SK-MEL-5 (cell line): ENCODE measurements at places on chromosomes 2 and 18. TPM values are rescaled to one million over a fixed set of nuclear protein-coding genes. Genes with fewer than 3 reads are reported as not detected.
A peak's percentile ranks its signal among the peaks of the same experiment; 100 is the strongest.

- DNase-seq: no peak
These were observed 69.7 kb upstream of the LYPD6B start for GRCh38 chr2:148968776-148969319.

DNA sequence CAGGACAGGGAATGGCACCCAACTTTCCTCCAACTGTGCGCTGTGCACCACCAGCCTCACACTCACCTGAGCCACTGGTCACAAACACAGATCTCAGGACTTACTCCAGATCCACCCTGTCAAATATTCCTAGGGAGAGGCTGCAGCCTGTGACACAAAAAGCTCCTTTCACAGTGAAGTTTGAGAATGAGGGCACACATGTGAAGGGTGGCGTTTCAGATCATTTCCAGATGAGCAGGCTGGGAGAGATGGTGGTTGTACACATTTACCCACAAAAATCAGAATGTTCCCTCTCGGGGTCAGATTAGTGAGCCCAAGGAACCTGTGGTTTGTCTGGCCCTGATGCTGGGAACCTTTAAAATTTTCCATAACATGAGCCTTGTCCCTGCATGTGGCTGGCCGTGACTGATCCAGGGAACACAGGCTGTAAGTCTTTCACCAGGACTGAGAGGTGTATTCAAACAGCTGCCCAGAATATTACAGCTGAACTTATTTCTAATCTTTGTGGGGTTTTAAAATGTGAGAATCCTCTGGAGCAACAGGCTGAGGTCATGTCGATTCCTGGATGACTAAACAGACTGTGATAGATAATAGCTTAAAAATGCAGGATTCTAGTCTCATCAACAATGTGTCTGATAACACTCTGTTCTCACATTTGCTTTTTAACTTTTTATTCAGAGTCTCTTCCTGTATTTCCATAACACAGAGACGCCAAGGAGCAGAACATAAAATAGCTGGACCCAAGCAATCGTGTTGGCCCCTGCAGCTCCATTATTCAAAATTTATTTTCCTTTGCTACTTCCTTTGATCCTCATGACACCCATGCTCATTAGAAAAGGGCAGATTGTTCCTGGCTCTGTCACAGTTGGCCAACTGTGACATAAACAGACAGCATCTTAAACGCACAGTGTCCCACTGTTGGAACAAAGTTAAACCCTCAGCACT, 35.5 kb downstream of the IL1R2 start:
- DNase-seq: no peak

DNA sequence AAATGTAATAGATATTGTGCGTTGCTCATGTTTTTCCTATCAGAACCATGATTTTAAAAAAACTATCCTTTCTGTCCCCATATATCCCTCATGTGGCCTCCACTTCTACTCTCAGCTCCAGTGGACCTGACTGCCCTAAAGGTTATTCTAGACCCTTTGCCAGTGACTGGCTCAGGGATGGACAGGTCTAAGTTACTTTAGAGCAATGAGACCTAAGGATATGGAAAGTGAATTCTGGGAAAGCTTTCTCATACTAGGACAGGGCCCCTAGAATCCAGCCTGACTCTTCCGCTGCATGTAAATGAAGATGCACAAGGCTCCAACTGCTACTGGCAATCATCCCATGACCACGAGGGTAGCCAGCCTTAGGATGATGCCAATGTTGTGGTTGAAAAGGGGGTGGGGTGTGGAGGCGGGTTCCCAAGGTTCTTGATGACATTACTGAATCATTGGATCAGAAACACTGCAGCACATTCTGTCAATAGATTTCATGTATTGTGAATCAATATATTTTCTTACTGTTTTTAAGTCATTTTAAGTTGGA, 21.3 kb downstream of the C2orf69 start:
- DNase-seq: peak; percentile 86

- DNase-seq: no peak
These were observed 66.8 kb downstream of the CRACDL start for GRCh38 chr2:98869272-98869641.

- no peak for DNase-seq
These were observed 93.3 kb upstream of the EML6 start for GRCh38 chr2:54629914-54630857.

- no peak for DNase-seq
These were observed 440.6 kb downstream of the FBXO15 start for GRCh38 chr18:73707035-73707434.

GRCh38 chr18:9732031-9732430, 23.9 kb downstream of the RAB31 start:
- DNase-seq: no peak

The SYT4 gene
- total RNA-seq: not detected in 2 replicates

The CDH7 gene
- 3.1 and 3.3 TPM in 2 replicates for total RNA-seq

DNA sequence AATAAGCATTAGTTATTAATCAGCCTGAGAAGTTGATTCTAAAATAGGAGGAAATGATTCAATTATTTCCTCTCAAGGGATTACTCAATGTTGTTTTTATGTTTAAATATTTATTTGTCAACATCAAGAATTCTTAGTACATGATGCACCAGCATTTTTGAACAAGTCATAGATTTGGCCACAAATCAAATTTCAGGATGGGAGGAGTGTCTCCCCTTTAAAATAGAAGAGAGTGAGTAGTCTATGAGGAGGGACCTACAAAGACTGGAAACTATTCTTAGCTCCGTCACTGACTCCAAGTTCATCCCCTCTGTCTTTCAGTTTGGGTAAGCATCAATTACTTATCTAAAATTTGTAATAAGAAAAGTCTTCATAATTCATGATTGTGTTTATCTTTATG, 18.6 kb upstream of the IL18R1 start:
- no peak for DNase-seq

The SLC23A3 gene
- 0.13 and 0.34 TPM in 2 replicates for total RNA-seq

The MRPS9 gene
- total RNA-seq: 29.1 and 38.0 TPM in 2 replicates

DNA sequence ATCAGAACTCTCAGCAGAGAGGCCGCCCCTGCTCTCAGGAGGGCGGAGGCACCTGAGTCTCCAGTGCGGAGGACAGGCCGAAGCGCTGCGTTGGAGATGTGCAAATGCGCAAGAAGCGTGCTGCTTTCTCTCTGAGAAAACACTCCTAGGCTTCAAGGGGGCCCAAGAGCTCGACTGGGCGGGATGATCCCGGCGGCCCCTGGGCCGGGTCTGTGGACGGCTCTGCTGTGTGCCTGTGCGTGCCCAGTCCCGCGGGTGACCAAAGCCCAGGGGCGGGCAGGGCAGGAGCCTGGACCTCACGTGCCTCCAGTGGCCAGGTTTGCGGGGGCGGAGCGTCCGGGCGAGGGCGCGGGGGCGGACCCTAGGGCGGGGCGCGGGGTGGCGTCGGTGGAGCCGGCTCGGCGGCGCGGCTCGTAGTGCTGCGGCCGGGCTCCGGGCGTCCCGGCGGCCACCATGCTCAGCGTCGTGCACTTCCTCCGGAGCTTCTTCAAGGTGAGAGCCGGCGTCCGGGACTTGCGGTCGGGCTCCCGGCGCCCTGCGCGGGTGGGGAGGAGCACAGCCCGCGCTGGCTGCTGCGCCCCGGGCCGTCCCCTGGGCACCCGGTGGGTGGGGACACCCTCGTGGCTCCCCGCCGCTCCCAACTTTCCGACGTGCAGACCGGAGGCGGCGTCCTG, at the start of gene ARHGEF4:
Gene ARHGEF4 (plus strand): TSS at position 414 of the 674 bp plus-strand sequence. CDS start 40 bp downstream, at position 454.
- peak; percentile 31 for DNase-seq

GRCh38 chr2:181141676-181142075, 161.3 kb downstream of the UBE2E3 start:
- no peak for DNase-seq

DNA sequence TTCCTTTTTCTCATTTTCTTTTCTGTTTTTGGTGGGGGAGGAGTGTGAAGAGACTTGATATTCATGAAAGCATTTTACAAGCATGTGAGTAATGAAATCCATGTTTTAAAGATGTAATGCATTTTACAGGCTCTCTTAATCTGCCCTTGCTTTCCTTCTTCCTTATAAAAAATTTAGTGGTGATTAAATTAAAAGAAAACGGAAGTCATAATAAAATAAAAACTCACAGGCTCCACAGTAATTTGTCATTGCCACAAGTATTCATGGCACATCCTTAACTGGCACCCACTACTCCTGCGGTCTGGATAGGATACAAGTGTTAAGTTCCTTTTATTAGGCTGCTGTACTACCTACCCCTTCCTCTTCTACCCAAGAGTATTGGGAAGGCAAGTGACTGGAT, 241.2 kb downstream of the SLC4A3 start:
- DNase-seq: no peak

The FSIP2 gene
- not detected in 2 replicates for total RNA-seq

GRCh38 chr2:189515264-189515663, 65.3 kb downstream of the SLC40A1 start:
- no peak for DNase-seq

The CD28 gene
- not detected in 2 replicates for total RNA-seq

GRCh38 chr2:84999553-84999955, 28.6 kb downstream of the KCMF1 start:
- no peak for DNase-seq

The BMP10 gene
- total RNA-seq: not detected in 2 replicates

GRCh38 chr2:191703079-191703725, 25.3 kb downstream of the NABP1 start:
- no peak for DNase-seq

- no peak for DNase-seq
These were observed 261.7 kb upstream of the SLC39A10 start for GRCh38 chr2:195395362-195395761.

DNA sequence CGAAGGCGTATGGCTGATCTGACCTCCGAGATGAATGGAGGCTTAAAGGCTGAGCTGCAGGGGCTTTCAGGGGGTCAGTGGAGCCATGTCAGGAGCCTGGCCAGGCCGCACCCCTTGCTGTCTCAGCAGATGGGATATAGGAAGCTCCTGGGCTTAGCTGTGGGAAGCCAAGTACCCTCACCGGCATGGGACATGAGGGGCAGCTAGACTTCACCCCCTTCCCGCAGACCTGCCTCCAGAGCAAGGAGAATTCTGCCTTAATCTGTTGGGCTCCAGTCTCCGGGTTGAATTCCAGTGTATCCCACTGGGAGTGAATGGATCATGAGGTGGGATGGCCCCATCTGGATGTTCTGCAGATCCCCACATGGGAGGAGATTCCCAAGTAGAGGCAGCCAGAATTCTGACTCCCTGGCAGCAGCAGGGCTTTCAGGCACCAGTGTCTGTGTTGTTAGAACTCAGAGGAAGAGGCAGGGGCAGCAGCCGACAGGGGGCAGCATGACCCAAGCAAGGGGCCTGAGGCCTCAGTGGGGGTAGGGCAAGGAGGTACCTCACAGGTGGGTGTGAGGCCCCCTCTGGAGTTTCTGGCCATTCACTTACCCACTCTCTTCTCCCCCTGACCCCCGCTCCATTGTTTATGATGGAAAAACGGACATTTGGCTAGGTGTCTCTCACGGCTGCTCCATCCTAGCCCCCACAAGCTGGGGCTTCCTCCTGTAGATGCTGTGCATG, 19.1 kb downstream of the CAPG start:
- peak; percentile 82 for DNase-seq

DNA sequence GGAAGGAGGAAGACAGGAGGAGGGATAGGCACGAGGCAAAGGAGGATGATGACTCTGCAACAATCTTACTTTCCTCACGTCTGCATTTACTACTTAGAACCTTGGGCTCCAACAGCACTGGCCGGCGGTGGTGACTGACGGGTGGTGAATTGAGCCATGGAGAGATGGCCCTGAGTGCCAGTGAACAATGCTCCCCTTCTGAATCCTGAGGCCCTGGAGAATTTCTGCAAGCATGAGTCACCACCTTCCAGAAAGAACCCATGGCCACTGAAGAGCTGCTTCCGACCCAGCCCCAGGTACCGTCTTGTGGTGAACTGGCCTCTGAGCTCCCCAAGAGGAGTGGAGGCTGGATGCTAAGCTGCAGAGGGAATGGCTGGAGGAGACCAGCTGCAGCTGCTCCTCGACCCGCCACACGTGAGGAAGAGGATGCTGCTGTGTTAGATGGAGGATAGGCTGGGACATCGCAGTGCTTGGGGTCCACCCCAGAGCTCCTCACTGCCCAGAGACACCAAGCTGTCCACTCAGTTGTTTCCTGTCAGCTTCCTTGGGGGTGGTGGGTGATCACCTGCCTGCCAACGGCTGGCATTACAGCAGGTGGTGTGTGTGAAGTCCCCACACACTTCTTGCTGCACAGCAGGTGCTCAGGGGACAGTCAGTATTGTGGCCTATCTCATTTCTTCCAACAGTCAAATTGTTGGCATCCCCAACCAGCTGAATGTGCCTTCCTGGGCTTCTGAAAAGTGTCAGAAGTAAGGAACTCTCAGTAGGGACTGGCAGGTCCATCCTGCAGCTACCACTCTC, 186.5 kb upstream of the ID2 start:
- no peak for DNase-seq

The LOXHD1 gene
- total RNA-seq: not detected in 2 replicates

- no peak for DNase-seq
These were observed 7.1 kb upstream of the PPP1R1C start for GRCh38 chr2:181978351-181979150.

The RTP5 gene
- total RNA-seq: not detected in 2 replicates

GRCh38 chr2:209426432-209426831, 2.6 kb downstream of the MAP2 start:
- DNase-seq: no peak

DNA sequence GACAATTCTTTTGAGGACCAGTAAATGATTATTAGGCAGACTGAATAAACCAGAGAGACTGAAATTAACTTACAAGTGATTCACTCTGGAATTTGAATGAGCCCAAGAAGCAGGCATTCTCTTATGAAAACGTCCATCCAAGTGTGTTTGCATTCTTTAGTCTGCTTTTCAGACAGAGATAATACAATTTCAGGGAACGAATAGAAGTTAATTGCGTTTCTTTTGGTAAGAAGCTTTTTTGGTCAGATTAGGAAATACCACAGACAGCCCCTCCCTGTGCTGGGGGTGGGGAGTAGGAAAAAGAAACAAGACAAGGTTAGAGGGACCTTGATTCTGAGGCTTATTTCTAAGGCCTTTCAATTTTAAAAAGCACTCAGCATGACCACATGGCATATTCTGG, 874.4 kb downstream of the SUCLG1 start:
- no peak for DNase-seq
